ENCODE measurements at places on chromosomes 3 and 15. TPM values are rescaled to one million over a fixed set of nuclear protein-coding genes. Genes with fewer than 3 reads are reported as not detected.

ALDH1L1 gene
- total RNA-seq: 0.25 TPM

TTLL3 gene
- 28.2 TPM for total RNA-seq

KNG1 gene
- total RNA-seq: not detected

GOLGA8J gene
- total RNA-seq: 0.11 TPM

Data from uterine smooth muscle cell (primary cell).